ENCODE measurements at places on chromosomes 3 and 15. TPM values are rescaled to one million over a fixed set of nuclear protein-coding genes. Genes with fewer than 3 reads are reported as not detected.

AGBL1 gene
- not detected for total RNA-seq

GP9 gene
- not detected for total RNA-seq

XXYLT1 gene
- 45.9 TPM for total RNA-seq

ANKUB1 gene
- not detected for total RNA-seq

ABHD5 gene
- 27.6 TPM for total RNA-seq

PLOD2 gene
- total RNA-seq: 120 TPM

MST1R gene
- not detected for total RNA-seq

IL17RD gene
- total RNA-seq: 0.81 TPM

MYL3 gene
- total RNA-seq: not detected

SLC6A1 gene
- total RNA-seq: not detected

Data from Caki2 (cell line).